ENCODE measurements at places on chromosomes 12 and 14. TPM values are rescaled to one million over a fixed set of nuclear protein-coding genes. Genes with fewer than 3 reads are reported as not detected.

CCDC38 gene
- total RNA-seq, result not detected

LRP1 gene
- 92.5 TPM for total RNA-seq

PSMB11 gene
- not detected for total RNA-seq

C14orf39 gene
- total RNA-seq, result 1.2 TPM

MYO1H gene
- not detected for total RNA-seq

LRTM2 gene
- total RNA-seq, result not detected

ACSS3 gene
- 22.7 TPM for total RNA-seq

CDKN1B gene
- total RNA-seq, result 28.8 TPM

DNA sequence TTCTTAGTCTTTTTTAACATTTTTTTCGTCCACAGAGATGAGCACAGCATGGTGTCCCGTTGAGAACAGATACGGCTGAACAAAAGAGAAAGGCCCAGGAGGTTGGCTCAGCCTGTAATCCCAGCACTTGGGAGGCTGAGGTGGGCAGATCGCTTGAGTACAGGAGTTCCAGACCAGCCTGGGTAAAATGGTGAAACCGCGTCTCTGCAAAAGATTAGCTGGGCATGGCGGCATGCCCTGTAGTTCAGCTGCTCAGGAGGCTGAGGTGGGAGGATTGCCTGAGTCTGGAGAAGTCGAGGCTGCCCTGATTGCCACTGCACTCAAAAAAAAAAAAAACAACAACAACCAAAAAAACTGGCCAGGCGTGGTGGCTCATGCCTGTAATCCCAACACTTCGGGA, 5.9 kb upstream of the EP400 start:
- H3K4me1 ChIP-seq, result no peaks in the 10 kb centered on the region
- H3K27me3 ChIP-seq, result no peaks in the 10 kb centered on the region
- no peak overlapping the region for H3K4me3 ChIP-seq
- H3K27ac ChIP-seq, result no peak overlapping the region

GRCh38 chr12:70719672-70720420, 82.6 kb upstream of the PTPRB start:
- DNase-seq, result peak; percentile 23
- H3K36me3 ChIP-seq, result no peaks in the 10 kb centered on the region
- H3K27me3 ChIP-seq, result no peaks in the 10 kb centered on the region
- H3K4me3 ChIP-seq, result no peak overlapping the region

- H3K4me1 ChIP-seq, result no peaks in the 10 kb centered on the region
- peaks cover 13% of the 10 kb centered on the region for H3K36me3 ChIP-seq
- H3K4me3 ChIP-seq, result no peak overlapping the region
- no peaks in the 10 kb centered on the region for H3K27me3 ChIP-seq
- DNase-seq, result no peak
These were observed 35.7 kb downstream of the HIGD1C start for GRCh38 chr12:50988051-50988450.

- H3K4me3 ChIP-seq, result no peak overlapping the region
- H3K27ac ChIP-seq, result no peak overlapping the region
- no peaks in the 10 kb centered on the region for H3K36me3 ChIP-seq
- DNase-seq, result peak; percentile 46
- no peaks in the 10 kb centered on the region for H3K27me3 ChIP-seq
- H3K4me1 ChIP-seq, result peaks cover 2% of the 10 kb centered on the region
These were observed 23.4 kb downstream of the ASPG start for GRCh38 chr14:104108570-104109541.

DNA sequence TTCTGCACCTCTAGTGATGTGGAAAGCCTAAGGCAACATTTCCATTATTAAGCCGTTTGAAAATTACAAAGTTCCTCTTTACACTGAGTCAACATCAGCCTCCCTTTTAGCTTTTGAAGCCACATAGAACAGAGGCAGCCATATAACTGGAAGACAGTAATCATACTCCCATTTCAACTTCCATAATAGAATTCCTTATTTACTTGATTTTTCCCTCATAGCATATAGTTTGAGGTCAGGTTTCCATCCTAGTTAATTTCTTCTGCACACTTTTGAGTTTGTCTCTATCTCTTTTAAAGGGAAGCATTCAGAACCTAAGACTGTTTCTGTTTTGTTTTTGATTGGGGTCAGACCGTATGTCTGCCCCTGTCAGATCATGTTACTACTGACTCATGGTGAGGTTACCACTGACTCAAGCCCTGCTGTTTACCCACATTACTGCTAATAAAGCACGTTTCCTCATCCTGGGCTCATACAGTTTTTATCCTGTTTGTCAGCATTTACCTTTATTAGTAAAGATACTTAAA, 161.0 kb downstream of the SLC38A4 start:
- H3K27me3 ChIP-seq, result no peaks in the 10 kb centered on the region
- H3K27ac ChIP-seq, result no peak overlapping the region
- 0 out of 2 replicates have a peak, but pooled peaks cover 3% of the 10 kb centered on the region for H3K4me1 ChIP-seq
- H3K36me3 ChIP-seq, result no peaks in the 10 kb centered on the region
- H3K4me3 ChIP-seq, result no peak overlapping the region

GRCh38 chr12:84561351-84561750, 351.2 kb downstream of the SLC6A15 start:
- H3K27ac ChIP-seq, result no peak overlapping the region
- no peak for DNase-seq
- H3K36me3 ChIP-seq, result no peaks in the 10 kb centered on the region
- 0 out of 2 replicates have a peak, but pooled peaks cover 3% of the 10 kb centered on the region for H3K4me1 ChIP-seq
- H3K4me3 ChIP-seq, result no peak overlapping the region

GRCh38 chr14:35254736-35255135, 37.4 kb upstream of the PSMA6 start:
- DNase-seq, result no peak
- H3K27ac ChIP-seq, result no peak overlapping the region
- H3K36me3 ChIP-seq, result no peaks in the 10 kb centered on the region
- H3K4me3 ChIP-seq, result no peak overlapping the region
- no peaks in the 10 kb centered on the region for H3K27me3 ChIP-seq
- H3K4me1 ChIP-seq, result no peaks in the 10 kb centered on the region

- H3K27me3 ChIP-seq, result peaks cover 1% of the 10 kb centered on the region
- H3K4me3 ChIP-seq, result no peak overlapping the region
- no peaks in the 10 kb centered on the region for H3K36me3 ChIP-seq
- no peak overlapping the region for H3K27ac ChIP-seq
- no peaks in the 10 kb centered on the region for H3K4me1 ChIP-seq
These were observed 11.5 kb upstream of the SFSWAP start for GRCh38 chr12:131699434-131699833.

GRCh38 chr14:95155045-95155444, 2.3 kb downstream of the DICER1 start:
- H3K36me3 ChIP-seq, result no peaks in the 10 kb centered on the region
- H3K27ac ChIP-seq, result no peak overlapping the region
- no peaks in the 10 kb centered on the region for H3K27me3 ChIP-seq
- no peak overlapping the region for H3K4me3 ChIP-seq
- H3K4me1 ChIP-seq, result peaks cover 2% of the 10 kb centered on the region

GRCh38 chr12:101018540-101018939, 191.5 kb downstream of the SLC5A8 start:
- no peak overlapping the region for H3K27ac ChIP-seq
- no peak for DNase-seq

DNA sequence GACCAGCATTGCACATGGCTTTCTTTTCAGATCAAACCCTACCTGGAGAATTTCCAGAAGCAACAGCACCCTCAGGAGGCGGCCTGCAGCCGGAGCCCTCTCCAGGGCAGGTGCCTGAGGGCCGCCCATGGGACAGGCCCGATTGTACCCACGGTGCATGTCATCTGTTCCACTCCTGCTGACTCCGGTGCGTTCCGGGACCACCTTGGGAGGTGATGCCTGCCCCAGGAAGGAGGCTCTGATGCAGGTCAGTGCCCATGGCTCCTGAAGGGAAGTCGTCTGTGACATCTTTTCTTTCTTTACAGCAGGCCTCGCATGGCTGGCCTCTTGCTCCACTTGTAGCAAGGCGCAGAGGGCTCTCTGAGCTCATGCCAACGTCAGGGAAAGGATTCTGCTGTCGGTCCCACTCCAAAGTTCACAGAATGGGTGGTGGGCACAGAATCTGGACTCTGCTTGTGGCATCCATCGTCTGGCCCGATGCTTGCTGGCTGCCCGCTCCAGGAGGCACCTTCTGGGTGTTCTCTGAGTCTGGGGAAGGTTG, 160.7 kb upstream of the RTL1 start:
- no peaks in the 10 kb centered on the region for H3K4me1 ChIP-seq
- peaks cover 2% of the 10 kb centered on the region for H3K27me3 ChIP-seq
- no peak for DNase-seq
- no peak overlapping the region for H3K27ac ChIP-seq
- H3K36me3 ChIP-seq, result no peaks in the 10 kb centered on the region
- H3K4me3 ChIP-seq, result no peak overlapping the region

DNA sequence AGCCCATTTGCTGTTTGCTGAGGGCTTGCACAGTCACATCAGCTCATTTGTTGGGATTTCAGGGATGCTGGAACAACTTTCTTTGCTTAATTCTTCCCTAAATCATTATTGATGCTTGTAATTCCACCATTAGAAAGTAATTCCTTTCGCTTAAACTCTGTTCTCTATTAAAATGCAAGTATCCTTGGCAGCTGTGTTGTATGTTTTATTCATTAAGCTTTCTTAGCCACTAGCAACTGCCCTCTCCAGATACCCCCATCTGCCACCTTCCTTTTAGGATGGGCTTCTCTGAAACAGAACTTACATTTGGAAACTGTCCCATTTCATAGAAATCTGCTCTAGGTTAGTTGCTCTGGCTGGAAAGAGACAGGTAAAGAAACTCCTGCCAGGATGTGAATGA, 43.7 kb downstream of the ADCK1 start:
- H3K36me3 ChIP-seq, result no peaks in the 10 kb centered on the region
- no peak overlapping the region for H3K4me3 ChIP-seq
- H3K27ac ChIP-seq, result no peak overlapping the region
- H3K27me3 ChIP-seq, result no peaks in the 10 kb centered on the region

GRCh38 chr14:73744874-73745529, 30.8 kb upstream of the PNMA1 start:
- H3K27ac ChIP-seq, result no peak overlapping the region
- DNase-seq, result no peak
- H3K27me3 ChIP-seq, result no peaks in the 10 kb centered on the region
- no peaks in the 10 kb centered on the region for H3K36me3 ChIP-seq
- H3K4me3 ChIP-seq, result no peak overlapping the region

DNA sequence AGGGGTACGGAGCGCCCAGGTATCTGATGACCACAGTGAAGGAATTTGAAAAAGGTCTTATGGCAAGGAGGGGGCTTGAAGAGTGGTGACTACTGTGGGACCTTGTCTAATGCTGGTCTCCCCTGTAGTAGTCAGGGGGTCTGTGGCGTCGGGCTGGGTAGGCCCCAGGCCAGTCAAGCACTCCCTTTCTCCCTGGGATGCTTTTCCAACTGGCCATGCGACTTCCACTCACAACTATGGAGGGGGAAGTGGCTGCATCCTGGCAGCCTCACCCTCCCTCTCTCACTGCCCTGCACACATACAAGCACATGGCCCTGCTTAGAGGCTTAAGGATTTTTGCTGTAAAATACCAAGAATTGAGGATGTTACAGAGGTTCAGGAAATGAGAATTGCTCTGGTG, 4.1 kb downstream of the TSPAN11 start:
- peaks cover 15% of the 10 kb centered on the region for H3K27me3 ChIP-seq
- H3K36me3 ChIP-seq, result no peaks in the 10 kb centered on the region
- no peak for DNase-seq
- no peak overlapping the region for H3K4me3 ChIP-seq
- no peak overlapping the region for H3K27ac ChIP-seq

DNA sequence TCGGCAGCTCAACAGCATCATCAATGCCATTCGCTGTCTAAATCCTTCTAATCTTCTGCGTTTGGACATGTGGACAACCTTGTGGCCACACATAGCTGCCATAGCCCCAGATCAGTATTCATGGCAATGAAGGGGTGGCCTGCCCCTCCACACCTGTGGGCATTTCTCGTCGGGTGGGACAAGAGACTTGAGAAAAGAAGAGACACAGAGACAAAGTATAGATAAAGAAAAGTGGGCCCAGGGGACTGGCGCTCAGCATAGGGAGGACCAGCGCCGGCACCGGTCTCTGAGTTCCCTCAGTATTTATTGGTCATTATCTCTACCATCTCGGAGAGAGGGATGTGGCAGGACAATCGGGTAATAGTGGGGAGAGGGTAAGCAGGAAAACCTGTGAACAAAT, 42.3 kb downstream of the MAGOHB start:
- H3K4me1 ChIP-seq, result no peaks in the 10 kb centered on the region
- H3K27me3 ChIP-seq, result no peaks in the 10 kb centered on the region
- H3K36me3 ChIP-seq, result no peaks in the 10 kb centered on the region
- H3K4me3 ChIP-seq, result no peak overlapping the region
- no peak overlapping the region for H3K27ac ChIP-seq

GRCh38 chr14:77638771-77639171, 22.3 kb upstream of the SPTLC2 start:
- no peak overlapping the region for H3K4me3 ChIP-seq
- no peak overlapping the region for H3K27ac ChIP-seq
- no peak for DNase-seq
- no peaks in the 10 kb centered on the region for H3K4me1 ChIP-seq

DNA sequence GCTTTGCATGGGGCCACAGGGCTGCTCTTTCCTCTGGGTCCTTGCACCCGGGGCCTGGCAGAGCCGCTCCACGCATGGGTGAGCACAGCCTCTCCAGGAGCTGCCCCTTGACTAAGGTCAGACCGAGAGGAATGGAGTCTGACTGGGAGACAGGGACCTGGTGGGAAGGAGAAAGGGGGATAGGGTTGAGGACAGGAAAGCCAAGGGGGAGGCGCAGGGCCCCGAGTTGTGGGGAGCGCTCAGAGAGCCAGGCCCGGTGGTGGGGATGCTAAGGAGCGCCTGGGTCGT, 16.0 kb downstream of the PAPLN start:
- no peaks in the 10 kb centered on the region for H3K4me1 ChIP-seq
- H3K27ac ChIP-seq, result no peak overlapping the region
- H3K4me3 ChIP-seq, result no peak overlapping the region
- H3K36me3 ChIP-seq, result peaks cover 3% of the 10 kb centered on the region
- no peaks in the 10 kb centered on the region for H3K27me3 ChIP-seq
